SHP77 (cell line): ENCODE measurements at places on chromosomes 1 and 21.
A peak's percentile ranks its signal among the peaks of the same experiment; 100 is the strongest.

GRCh38 chr1:30990591-30990990, 74.9 kb downstream of the PUM1 start:
- DNase-seq: no peak

- DNase-seq: no peak
These were observed 47.4 kb downstream of the PTPRC start for GRCh38 chr1:198686069-198686728.

GRCh38 chr1:236370420-236370819, 23.7 kb upstream of the EDARADD start:
- DNase-seq: no peak

DNA sequence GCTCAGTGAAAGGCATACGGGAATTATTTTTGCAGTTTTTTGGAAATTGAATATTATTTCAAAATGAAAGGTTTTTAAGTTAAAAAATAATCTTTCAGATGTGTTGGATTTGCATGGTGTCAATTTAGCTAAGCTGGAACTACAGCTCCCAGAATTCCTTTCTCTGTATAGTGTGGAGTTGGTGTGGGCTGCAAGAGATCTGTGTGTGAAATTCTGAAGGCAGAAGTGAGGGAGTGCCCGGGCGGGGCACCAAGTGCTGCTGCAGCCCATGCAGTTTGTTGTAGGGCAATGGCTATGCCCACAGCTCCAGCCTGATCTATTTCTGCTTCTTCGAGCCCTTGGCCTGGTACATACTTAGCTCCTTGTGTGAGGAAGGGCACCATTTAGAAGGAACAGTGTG, 60.5 kb upstream of the CSF1 start:
- no peak for DNase-seq

DNA sequence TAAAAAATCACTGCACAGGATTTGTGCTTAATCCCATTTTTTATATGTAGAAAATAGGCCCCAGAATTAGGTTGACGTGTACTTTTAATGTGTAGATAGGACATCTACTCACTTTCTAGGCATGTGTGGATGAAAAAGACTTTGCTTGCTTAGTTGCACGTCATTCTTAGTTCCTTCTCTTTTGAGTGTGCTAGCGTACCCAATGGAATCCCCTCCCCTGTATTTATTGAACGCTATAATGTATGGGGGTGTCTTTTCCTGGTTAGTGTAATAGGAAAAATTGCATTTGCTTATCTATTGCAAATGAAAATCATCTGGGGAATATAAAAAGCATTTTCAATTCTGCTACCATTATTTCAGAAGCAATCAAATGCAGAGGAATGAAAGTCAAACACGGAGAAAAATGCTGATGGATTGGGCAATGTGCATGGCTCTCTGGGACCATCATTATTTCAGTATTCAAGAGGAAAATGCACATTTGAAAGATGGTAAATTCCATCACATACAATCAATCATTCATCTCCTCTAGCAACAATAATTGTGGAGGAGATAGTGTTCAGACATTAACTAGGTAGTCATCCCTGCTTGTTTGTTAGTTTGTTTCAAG, 277.0 kb upstream of the B3GALT2 start:
- no peak for DNase-seq

DNA sequence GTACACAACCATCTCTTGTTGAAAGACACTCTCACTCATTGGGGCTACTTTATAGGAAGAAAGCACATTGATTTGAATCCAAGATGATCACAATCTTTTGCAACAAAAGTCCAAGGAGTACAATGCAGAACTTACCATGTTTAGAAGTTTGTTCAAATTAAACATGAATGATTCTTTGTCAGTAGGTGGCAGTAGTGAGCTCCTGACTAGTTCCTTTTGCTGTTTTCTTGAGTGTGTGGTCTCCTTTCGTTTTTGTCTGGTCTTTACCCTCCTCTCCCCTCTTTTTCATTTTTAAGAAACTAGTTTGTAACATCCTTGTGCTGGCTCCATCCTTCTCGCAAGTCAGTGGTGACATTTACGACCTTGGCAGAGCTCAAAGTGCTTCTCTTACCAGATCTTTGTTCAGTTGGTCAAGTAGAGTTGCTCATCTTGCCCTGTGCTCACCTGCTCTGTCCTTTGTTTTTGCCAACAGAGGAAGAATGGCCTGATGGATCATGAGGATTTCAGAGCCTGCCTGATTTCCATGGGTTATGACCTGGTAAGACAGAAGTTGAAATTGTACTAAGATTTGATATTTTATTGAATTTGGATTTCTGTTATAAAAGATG, 35.7 kb upstream of the MTR start:
- DNase-seq: no peak

GRCh38 chr1:234486858-234487840, 8.2 kb upstream of the TARBP1 start:
- DNase-seq: no peak

GRCh38 chr21:21806711-21807597, 808.7 kb downstream of the NCAM2 start:
- DNase-seq: no peak

- no peak for DNase-seq
These were observed 39.9 kb downstream of the SPATA46 start for GRCh38 chr1:162336621-162337285.

DNA sequence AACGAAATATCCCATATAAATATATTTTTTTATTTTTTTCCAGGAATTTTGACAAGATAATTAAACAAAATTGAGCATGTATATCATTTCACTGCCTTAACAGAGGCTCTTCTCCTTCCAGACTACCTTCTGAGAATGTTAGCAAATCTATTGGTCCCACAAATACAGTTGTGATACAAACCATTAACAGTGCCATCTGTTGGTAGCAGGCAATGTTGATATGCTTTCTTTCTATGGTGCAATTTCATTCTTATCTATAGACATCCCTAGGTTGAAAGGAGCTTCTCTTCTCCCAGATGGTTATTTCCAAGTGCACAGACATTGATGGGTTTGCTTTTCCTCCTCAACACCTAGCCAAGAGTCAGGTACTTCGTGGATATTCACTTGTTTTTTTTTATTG, 303.6 kb downstream of the USH2A start:
- DNase-seq: peak; percentile 4

- DNase-seq: no peak
These were observed 80.6 kb downstream of the DISP3 start for GRCh38 chr1:11559591-11559970.

DNA sequence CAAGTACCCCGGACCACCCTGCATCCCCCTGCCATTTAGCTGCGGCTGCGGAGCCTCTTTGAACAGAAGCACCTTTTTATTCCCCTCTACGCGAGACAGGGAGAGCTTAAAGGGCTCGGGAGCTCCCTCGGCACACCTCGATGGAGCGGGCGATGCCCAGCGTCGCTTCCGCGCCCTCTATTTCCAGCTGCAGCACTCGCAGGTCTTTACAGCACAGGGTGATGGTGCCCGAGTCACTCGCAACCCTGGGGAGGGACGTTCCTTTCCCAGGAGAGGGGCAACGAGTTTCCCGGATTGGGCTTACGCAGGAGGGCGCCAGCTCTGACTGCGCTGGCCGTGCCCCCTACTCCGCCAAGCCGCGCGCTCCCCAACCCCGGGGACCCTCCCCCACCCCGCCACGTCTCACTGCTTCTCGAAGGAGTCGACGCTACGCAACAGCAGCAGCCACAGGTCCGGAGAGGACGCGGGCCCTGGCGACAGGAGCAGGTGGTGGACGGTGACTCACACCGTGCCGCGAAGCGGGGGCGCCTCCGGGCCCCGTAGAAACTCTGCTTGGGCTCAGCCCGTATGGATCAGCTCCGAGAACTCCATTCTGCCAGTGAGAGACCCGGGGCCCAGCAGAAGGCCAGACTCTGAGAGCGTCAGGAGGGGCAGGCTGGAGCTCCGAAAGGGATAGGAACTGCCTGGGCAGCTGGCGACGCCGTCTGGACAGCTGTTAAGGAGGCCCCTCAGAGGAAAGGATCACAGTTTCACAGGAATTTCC, 5.8 kb upstream of the FAM167B start:
- DNase-seq: peak; percentile 85

- DNase-seq: no peak
These were observed 3.2 kb downstream of the SDC3 start for GRCh38 chr1:30905403-30905802.

DNA sequence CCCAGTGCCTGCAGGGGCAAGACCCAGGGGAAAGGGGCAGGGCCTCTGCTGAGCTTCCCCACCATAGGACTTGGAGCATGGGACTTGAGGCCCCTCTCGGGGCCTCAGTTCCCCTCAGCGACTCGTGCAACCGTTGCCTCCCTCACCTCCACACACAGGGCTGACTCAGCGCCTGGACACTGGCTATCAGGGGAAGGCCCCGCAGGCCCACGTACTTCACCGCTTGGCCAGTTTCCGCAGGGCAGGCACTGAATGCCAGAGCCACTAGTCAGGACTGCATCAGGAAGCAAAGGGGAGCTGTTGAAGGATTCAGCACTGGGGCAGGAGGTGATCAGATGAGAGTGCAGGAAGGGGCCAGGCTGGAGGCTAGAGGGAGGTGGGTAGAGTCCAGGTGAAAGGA, 15.5 kb upstream of the FAM131C start:
- DNase-seq: no peak

DNA sequence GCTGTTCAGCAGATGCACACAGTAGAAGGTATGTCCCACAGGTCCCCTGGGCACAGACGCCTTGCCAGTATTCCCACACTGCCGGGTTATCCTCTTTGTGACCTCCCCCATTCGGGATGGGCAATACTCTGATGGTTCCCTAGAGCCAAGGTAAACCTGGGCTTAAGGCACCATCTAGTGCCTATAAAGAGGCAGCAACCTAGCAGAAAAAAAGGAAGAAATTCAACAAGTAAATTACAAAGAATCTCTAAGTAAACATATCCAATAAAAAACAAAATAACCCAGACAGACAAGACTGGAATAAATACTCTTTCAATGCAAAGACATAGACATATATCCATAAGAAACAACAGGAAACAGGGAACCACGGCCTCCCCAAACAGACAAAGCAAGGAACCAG, 39.4 kb downstream of the HSF2BP start:
- no peak for DNase-seq

DNA sequence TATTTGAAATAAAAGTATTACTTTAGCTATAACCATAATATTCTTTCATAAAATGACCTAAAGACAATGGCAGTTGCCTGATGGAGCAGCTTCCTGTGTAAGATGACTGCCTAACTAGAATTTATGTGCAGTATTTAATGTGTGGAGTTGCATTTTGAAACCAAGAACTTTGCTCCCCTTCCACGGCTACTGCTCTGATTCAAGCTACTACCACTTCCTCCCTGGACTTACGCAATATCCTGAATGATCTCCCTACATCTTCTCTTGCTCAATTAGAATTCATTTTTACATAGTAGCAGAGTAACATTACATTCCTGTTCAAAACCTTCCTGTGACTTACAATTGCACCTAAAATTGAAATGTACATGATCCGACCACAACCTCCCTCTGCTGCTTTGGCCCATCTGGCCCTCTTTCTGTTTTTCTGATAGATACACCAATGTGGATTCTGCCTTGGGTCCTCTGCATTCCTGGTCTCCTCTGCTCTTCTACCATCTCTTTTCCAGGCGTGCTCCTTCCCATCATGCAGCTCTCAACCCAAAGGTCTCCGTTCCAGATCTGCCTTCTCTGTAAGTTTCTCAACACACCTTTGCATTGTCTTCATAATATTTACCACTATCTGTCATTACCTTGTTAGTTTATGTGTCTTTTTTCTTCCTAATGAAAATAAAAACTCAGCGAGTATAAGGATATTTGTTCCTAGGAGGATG, 47.4 kb upstream of the USP25 start:
- no peak for DNase-seq

- DNase-seq: no peak
These were observed 24.9 kb downstream of the SUSD4 start for GRCh38 chr1:223338811-223339746.

DNA sequence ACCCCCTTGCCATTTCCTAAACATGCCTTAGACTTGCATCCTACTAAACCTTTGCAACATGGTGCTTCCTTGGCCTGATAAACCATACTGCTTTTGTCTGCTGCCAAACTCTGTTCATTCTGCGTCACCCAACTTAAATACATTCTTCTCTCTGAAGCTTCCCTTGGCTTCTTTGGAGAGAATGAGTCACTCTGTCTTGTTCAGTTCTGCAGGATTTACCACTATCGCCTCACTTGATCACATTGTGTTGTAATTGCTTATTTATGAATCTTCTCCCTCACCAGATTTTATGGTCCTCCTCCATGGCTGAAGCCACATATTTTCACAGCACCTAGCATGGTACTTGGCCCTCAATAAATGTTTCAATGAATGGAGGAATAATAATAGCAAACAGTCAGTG, 21.7 kb upstream of the TUT4 start:
- DNase-seq: no peak

GRCh38 chr21:33618407-33618806, 23.1 kb downstream of the CRYZL1 start:
- DNase-seq: no peak

DNA sequence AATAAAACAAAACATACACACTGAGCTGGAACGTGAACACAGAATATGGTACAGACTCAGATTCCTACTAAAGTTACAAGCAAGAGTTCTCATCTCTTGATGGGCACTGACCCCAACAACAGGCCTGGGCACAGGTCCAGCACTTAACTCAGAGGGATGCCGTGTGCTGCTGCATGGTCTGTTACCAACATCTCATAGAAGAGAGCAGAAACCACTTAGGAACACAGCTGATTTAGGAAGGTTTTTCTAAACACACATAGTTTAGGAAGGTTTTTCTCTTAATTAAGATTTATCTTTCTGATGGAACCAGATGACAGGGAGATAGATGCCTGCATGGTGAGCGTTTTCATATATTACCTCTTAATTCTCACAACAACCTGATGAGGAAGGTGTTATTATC, 1.5 kb downstream of the GCLM start:
- DNase-seq: no peak

DNA sequence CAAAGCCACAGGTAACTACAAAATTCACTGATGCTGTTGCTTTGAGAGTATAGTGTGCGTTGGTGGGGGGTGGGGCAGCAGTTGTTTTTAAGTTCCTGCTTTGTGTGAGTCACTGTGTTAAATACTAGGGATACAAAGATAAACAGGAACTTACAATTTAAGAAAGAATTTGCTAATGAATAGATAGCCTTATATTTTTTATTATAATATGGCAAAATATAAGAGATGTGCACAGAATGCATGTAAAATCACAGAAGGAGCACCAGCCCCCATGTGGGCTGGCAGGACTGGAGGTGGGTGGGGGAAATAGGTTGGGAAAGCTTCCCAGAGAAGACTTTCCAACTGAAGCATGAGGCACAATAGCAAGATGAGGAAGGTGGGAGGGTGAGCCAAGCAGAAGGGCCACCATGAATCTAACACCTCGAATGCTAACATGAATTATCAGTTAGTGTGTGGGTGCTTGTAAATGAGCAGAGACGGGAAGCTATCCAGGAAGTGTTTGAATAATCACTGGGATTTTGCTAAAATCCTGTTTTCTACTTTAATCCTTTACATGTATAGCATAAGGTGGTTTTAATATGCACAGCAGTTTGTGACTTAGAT, 57.0 kb upstream of the RAVER2 start:
- DNase-seq: no peak

- DNase-seq: no peak
These were observed 20.1 kb upstream of the COL16A1 start for GRCh38 chr1:31723828-31724359.

GRCh38 chr1:240341365-240342250, 249.9 kb downstream of the FMN2 start:
- no peak for DNase-seq

DNA sequence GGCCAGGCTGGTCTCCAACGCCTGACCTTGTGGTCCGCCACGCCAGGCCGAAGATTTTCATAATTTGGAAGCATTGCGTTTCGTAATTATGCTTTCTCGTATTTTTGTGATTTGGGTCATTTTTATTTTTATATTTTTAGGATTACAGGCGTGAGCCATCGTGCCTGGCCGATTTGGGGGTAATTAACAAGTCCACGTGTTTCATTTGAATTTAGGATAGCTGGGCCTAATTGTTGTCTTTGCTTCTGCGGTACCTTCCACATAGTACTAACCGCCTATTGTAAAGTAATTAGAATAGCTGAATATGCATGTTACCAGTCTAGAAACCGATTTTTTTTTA, 1.0 kb downstream of the RCC1 start:
- DNase-seq: no peak
